Inflammatory macrophage treated with lipopolysaccharide for 4 hours (primary cell): ENCODE measurements at places on chromosomes 1 and 21.

DNA sequence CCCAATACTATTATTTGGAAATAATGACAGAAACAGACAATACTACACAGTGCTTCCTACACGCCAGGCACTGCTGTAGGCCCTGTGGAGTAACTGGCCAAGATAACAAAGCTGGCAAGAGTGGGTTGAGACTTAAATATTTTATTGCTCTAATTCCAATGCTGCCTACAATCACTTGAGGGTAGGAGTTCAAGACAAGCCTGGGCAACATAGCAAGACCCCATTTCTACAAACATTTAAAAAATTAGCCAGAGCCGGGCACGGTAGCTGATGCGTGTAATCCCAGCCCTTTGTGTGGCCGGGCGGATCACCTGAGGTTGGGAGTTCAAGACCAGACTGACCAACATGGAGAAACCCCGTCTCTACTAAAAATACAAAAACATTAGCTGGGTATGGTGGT lies 9.3 kb upstream of the PABPC4 start:
- DNase-seq: no peak

GRCh38 chr1:111202707-111203623 lies 2.5 kb upstream of the DENND2D start:
- no peak for DNase-seq

DNA sequence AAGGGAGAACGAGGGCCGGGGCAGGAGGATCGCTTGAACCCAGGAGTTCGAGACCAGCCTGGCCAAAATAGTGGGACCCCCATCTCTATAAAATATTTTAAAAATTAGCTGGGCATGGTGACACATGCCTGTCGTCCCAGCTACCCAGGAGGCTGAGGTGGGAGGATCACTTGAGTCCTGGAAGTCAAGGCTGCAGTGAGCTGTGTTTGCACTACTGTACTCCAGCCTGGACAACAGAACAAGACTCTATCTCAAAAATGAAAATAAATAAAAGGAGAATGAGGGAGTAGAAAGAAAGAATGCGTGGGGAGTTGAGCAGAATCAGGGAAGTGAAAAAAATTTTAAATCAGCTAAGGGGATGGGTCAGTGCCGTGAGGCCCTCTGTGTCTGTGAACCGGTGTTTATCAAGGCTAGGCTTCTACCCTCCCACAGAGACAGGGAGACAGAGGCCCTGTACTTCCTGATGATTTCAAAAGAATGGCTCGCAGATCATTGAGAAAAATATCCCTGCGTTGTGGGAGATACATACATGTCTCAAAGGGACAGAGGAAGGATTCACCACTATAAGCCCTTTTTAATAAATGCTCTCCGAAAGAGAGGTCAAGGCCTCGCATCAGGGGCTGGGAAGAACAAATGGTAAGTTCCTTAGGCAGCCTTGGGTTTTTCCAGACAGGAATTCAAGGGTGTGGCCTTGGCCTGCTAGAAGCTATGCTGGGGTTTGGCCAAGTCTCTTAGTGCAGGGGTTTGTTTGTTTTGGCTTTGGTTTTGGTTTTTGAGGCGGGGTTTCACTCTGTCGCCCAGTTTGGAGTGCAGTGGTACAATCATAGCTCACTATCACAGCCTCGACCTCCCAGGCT lies 20.7 kb downstream of the IL10RB start:
- peak; percentile 40 for DNase-seq

- DNase-seq: peak; percentile 31
Measured at GRCh38 chr1:40980453-40981121, 1.1 kb downstream of the CTPS1 start.

GRCh38 chr1:59179673-59180072 lies 117.2 kb upstream of the FGGY start:
- DNase-seq: no peak

DNA sequence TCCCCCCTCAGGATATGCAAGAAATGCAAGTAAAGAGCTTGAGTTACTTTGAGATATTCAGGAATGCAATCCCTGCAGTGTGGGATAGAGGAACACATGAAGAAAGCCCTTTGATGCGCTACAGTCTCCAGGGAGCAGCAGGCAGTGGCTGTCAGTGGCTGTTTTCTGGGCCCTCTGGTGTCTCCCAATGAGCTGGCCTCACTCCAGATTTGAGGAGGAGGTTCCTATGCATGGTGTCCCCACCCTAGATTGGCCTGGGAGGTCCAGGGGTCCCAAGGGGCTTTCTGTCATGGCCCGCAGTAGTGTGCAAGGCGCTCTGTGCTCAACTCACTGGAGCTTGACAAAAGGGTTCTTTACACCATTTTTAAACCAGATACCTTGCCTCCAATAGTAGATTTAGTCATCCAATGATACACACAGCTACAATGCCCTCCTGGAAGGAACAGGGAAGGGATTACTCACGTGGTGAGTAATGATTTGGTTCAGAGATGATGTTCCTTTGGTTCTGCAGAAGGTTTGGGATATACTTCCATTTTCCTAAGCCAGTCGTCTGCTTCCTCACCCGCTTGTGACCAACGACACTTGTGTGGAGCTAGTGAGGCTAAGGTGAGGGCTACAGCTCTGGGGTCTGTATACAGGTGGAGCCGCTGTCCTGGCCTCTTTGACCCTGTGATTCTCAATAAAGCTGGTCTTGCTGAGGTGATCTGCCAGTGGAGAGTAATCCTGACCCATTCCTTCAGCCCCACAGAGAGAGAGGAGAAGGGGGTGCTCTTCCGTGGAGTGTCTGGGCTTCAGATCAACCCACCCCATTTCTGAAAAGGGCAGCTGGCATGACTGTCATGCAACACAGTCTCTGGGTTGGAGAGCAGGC lies 6.6 kb downstream of the BATF3 start:
- DNase-seq: no peak

- no peak for DNase-seq
Measured at GRCh38 chr1:215181518-215181917, 99.0 kb downstream of the KCNK2 start.

GRCh38 chr1:11653101-11653860 lies 948 bp downstream of the FBXO2 start:
- no peak for DNase-seq

GRCh38 chr1:8674912-8675311 lies 142.5 kb downstream of the RERE start:
- no peak for DNase-seq
